CD8-positive, alpha-beta memory T cell (primary cell): ENCODE measurements at places on chromosomes 7 and 10. TPM values are rescaled to one million over a fixed set of nuclear protein-coding genes. Genes with fewer than 3 reads are reported as not detected.

Gene TMEM213
- not detected for total RNA-seq

Gene STAG3
- total RNA-seq, result 5.0 TPM

Gene NME8
- not detected for total RNA-seq

Gene STAMBPL1
- total RNA-seq, result 22.3 TPM

Gene EFCAB10
- not detected for total RNA-seq

Gene SCART1
- total RNA-seq, result 1.4 TPM

DNA sequence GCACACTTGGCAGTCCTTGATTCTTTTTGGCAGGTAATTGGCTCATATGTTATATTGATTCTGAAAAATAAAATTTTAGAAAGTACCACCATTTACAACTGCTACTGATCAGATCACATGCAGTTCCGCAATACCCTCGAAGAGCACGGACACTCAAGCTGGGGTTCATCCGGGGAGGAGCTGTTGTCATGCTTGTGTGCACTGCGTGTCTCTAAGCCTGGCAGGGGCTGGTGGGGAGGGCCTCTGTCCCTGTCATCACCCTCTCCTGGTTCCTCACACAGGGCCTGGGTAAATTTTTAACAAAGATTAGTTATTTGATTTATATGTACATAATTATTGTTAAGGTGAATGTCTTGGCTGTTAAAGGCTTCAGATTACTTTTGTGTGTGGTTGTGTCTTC, 45.2 kb downstream of the TRRAP start:
- DNase-seq, result no peak

DNA sequence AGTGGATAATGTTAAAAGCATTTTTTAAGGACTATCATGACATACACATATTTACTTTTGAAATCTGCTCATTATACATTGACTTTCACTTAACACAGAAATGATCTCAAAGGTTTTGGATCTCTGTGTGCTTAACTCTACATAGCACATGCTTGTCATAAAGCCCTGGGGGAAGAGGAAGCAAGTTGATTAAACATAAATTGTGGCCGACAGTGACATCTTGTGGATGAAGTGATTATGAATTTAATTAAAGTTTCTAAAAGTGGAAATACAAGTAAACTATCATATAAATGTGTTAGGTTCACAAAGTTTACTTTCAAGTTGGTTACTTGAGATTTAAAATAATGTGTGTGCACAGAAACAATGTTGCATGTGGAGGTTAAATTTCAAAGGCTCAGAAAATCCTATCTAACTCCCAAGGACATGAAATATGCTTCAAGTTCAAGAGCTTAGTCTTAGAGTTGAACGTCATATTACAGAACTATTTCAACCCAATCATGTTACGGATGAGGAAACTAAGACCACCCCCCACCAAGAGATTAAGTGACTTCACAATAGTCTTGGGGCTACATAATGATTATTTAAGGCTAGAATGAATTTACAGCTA, 1247.8 kb downstream of the GATA3 start:
- no peak for DNase-seq

- no peak for DNase-seq
Observed at GRCh38 chr7:48126037-48126436, 37.0 kb downstream of the UPP1 start.

DNA sequence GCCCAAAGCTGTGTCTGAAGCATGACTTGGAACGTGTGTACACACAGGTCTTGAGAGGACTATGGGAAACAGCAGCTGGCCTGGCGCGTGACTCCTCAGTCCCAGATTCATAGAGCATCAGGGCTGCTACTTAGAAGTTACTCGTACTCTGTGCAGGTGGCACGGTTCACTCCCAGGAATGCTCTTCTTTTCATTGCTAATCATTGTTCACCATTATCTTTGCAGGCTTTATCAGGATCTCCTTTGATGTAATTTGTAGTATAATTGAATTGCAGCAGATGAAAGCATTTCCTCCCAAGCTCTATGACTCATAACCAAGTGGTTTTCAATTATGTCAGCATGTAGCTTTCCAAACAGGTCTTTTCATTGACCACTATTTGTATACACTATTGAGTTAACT, 938.9 kb downstream of the NRG3 start:
- no peak for DNase-seq

DNA sequence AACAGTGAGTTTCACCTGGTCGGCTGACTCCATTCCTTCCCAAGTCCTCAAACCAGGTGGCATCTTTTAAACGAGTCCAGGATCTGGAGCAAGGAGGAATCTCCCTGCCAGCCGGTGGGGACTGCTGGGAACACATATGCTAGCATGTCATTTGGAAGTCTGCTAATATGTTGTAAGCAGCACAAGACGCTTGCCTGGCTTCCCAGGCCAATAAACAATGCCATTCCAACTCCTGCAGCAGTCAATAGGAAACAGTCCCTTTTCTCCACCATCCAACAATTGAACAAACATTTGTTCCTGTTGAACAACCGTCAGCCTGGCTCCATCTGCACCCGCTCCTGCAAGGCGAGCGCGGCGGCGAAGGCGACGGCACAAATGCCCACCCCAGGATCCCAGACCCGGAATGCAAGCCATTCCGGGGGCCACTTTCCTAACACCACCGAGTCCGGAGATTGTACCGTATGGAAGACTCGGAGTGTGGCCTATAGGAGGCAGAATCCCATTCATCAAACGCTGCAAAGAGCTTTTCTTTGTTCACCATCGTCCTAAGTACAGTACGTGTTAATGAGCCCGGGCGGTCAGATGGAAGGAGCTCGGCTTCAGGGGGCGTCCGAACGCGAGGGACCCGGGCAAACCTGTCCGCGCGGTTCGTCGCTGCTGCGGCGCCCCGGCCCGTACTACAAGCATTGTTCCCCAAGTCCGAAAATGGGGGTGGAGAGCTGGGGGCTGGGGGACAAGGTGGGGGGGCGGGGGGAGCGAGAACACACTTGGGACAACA, 1.6 kb downstream of the FAM53B start:
- DNase-seq, result no peak

GRCh38 chr7:140928491-140929309, 4.0 kb upstream of the BRAF start:
- no peak for DNase-seq

DNA sequence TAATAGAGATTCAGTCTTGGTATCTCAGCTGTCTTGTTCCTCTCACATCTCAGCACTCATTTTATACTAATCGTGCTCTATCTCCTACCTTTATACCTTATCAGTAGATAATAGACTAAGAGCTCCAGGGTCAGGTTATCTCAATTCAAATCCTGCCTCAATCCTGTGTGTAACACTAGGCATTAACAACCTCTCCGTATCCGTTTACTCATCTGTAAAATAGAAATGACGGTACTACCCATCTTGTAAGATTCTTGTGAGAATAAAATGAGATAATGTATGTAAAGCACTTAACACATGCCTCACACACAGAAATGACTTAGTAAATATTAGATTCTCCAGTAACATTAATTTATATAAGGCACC, 622 bp upstream of the P4HA1 start:
- no peak for DNase-seq

- no peak for DNase-seq
Observed at GRCh38 chr7:100974021-100974420, 4.7 kb downstream of the MUC12 start.

- no peak for DNase-seq
Observed at GRCh38 chr10:78549140-78549935, 515.7 kb downstream of the RPS24 start.

- DNase-seq, result peak; percentile 63
Observed at GRCh38 chr10:17742918-17743317, 9.1 kb upstream of the TMEM236 start.

DNA sequence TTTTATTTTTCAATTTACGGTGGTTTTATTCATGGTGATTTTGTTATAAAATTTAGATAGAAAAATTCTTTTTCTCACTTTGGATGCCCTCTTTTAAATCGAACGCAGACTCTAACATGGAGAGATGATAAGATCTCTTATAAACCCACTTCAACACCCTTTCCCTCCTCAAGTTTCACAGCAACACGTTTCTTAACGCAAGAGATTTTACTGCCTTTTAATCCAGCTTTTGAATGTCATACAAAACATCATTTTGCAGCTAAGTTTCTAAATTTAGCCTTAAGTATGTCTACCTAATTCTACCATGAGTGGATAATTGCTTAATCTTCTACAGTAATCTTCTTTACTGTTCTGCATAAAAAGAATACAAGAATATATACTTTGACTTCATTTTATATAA, 70.0 kb downstream of the SEMA3C start:
- DNase-seq, result no peak

DNA sequence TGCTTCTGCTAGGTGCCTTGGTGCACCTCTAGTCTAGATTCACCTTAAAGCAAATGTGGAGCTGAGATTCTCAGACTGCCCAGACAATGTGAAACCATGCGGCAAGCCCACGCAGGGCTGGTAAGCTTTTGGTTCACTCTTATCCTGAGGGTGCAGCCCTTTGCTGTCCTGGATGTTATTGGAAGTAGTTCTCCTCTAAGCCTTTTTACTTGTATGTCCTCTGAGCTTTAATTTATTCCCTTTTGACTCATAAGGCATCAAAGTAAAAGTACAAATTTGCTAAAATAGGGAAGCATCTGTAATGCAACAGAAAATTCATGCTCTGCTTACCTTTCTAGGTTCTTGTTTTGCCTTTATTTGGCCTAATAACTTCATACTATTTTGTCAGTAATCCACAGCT, 186.8 kb downstream of the MACC1 start:
- DNase-seq, result no peak
